ENCODE measurements at places on chromosomes 2 and 18.

DNA sequence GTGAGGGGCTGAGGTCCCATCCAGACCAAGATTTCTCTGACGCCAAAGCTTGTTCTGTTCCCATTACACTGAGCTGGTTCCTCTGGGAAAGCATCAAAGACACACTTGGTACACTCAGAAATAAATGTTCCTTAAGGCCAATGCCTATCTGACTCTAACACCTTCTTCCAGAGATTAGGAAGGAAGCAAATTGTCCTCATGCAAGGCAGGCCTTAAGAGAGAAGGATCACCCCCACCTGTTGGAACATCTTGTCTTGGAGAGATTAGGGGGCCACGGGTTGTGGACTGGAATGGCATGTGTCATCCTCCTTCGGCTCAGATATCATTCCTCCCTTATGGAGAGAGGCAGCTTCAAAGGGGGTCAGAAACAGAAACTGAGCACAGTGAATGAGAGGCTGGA is 100.2 kb downstream of the ANKRD44 start:
- no peak for DNase-seq

- no peak for DNase-seq
Observed at GRCh38 chr2:1728821-1729220, 15.5 kb downstream of the PXDN start.

DNA sequence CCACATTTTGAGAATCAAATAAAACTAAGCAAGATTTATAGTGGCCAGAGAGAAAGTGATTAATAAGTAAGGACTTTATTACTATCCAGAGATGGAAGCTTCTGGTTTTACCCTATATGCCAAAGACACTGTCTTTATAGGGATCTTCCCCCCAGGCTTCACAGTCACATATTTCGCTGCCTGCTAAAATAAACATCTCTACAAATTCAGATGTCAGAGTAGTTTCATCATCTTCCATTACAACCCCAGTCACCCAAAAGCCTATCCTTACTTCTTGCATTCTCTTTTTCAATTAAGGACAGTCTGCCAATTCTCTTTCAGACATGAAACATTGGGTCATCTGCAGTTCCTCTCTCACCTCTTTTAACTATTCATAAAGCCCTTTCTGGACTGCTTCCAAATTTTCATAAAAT is 28.3 kb downstream of the CREB1 start:
- DNase-seq = no peak

- DNase-seq = no peak
Observed at GRCh38 chr2:166163775-166164174, 36.0 kb upstream of the SCN1A start.

- DNase-seq = peak; percentile 65
Observed at GRCh38 chr18:23498877-23499276, 4.4 kb upstream of the RMC1 start.

- no peak for DNase-seq
Observed at GRCh38 chr2:110103061-110103961, 12.3 kb downstream of the MALL start.

GRCh38 chr2:57758686-57759085 is 287.9 kb upstream of the VRK2 start:
- DNase-seq = no peak

DNA sequence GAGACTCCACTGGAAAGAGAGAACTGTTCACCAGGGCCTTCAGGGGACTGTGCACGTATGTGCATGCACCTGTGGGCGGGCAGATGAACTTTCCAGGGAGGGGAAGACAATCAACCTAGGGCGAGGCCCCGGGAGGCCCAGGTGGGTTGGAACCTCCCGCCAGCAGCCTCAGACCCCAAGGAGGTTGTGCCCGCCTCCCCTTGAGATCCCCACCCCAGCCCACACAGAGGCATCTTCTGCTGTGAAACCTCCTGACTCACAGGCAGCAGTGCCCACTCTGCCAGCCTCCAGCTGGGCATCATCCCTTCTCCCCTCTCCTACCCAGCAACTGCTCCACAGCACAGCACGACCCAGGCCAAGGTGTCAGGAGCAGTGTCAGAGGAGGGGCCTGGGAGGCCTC is 54.4 kb downstream of the FAM178B start:
- no peak for DNase-seq

DNA sequence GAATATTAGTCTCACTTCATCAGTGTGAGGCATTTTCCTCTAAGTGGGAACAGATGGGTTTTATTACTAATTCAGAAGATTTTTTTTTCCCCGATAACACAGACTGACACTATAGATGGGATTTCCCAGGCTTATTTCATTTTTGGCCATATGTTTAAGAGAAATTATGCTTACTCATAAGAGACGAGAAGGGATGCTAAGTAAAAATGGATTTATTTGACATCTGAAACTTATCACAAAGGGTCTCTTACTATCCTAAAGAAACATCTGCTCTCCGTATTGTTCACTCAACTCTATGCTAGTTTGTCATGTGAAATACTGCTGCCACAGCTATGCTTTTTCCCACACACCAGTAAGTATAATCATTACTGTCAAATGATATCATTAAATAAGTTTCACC is 1476.3 kb downstream of the LRP1B start:
- no peak for DNase-seq

Data from GM20000 (cell line).